ENCODE measurements at places on chromosomes 7 and 10.

- DNase-seq: no peak
Measured at GRCh38 chr7:81611040-81611439, 158.8 kb downstream of the HGF start.

GRCh38 chr7:40474790-40475680 is 340.2 kb downstream of the SUGCT start:
- DNase-seq: no peak

GRCh38 chr7:18962031-18962430 is 155.4 kb downstream of the TWIST1 start:
- no peak for DNase-seq

DNA sequence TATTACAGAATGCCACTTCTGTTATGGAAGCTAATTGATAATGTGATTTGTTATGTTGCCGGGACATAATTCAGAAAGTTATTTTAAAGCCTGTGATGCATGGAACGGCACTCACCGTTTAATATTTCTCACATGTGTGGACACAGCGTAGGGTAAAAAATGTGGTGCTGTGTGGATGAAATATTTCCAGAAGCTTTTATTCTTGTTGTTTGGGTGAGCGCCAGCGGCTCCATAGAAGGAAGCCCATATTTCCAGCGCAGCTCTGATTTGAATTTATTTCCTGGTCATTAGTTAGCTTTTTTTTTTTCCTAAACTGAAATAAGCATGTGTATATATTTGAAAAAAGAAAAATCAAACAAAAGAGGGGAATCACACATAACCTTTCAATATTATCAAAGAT is 20.2 kb upstream of the NKX6-2 start:
- DNase-seq: no peak

GRCh38 chr10:5484205-5484604 is 15.2 kb downstream of the CALML5 start:
- DNase-seq: no peak

DNA sequence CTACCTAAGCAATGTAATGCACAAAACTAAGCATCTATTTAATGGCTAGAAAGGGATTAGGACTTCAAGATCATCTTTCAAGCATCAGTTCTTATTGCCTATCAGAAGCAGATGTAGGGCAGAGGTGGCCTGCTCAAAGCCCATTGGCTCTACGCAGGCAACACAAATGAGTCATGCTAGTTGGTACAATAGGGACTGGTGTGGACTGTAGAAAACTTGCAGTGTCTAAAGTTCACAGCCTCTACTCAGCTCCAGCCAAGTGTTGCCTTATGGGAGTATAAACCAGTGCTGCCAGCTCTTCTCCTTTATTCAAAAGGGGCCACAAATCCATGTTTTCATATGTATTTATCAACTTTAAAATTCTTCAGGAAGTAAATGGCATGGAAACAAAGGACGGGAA is 31.7 kb downstream of the ASAH2 start:
- DNase-seq: no peak

DNA sequence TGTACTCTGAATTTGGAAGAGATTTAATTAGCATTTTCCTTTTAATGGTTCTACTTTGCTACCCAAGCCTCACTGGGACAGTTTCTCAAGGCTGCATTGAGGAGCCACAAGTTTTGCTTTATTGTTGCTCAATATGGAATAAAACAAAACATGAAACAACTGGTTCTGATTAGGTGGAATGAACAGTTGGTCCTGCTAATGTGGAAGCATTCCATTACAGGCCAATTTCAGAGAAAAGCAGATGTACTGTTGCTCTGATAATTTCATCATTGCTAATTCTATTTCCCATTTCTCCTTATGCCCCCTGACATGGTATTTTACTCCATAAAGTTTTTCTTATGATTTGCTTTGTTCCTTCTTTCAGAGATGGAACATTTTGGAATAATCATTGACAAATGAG is 66.0 kb upstream of the PAPSS2 start:
- no peak for DNase-seq

DNA sequence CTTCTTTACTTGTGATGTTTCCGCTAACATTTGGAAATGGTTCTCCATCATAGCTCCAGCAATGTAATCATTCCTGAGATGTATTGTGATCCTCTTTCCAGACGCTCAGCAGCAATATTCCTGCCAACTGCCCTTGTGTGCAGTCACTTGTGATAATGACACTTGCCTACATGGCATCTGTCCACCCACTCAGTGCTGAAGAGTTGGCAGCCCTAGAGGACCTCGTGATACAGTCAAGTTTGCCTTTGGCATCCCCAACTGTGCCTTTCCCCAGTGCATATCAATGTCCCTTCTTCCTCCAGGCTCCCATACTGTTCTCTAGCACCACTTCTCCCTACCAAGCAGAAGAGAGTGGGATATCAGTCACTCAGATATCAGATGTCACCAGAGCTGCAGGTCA is 64.9 kb downstream of the MYOF start:
- no peak for DNase-seq

DNA sequence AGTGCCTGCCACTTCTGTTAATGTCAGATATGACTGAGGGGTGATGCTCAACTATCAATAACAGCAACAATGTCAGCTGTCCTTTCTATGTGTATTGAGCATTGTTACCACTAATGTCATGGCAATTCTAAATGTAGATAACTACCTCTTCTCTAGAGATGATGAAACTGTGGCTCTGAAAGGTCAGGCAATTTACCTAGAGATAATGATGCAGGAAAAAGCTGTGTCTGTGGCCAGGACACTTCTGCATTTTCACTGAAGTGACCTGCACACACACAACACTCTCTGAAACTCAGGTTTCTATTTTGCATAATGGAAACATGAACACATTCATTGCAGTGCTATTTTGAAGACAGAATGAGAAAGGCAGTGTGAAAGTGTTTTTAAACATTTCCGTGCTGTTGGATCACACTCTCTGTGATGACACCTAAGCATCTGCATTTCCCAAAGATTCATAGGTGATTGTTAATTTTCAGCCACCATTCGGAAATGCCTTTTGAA is 148.2 kb downstream of the KCND2 start:
- no peak for DNase-seq

GRCh38 chr7:157904866-157905570 is 568.2 kb downstream of the DNAJB6 start:
- no peak for DNase-seq

DNA sequence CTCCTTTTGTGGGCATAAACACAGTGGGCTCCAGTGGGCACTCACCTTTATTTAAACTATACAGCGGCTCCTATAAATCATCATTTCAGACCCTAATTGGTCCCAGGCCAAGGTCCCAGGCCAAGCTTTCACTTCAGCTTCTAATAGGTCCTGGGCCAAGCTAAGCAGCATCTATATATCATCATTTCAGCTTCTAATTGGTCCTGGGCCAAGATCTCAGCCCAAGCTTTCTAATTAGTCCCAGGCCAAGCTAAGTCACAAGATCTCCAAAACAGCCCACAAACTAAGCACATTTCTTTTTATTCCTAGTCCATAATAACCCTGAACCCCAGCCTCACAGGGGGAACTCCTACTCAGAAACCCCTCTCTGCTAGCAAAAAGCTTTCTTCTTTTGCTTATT is 47.1 kb downstream of the ZNF680 start:
- DNase-seq: no peak

DNA sequence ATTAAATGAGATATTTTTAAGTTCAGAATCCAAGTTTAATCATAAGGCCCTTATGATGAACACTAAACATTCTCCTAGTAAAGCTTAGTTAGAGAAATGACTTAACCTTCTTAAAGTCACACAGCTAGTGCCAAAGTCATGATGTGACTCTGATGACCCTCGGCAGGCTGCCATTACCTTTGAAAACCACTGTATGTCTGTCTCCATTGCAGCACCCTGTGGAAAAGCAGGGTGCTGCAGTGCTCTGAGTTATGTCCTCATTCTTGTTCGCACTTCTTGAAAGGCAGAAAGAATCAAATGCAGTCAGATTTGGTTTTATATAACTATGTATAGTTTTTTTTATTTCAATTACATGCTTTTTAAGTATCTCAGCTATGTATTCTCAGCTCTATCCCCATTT is 105.0 kb downstream of the PHTF2 start:
- no peak for DNase-seq

- DNase-seq: no peak
Measured at GRCh38 chr10:74418285-74418872, 267.4 kb downstream of the ADK start.

DNA sequence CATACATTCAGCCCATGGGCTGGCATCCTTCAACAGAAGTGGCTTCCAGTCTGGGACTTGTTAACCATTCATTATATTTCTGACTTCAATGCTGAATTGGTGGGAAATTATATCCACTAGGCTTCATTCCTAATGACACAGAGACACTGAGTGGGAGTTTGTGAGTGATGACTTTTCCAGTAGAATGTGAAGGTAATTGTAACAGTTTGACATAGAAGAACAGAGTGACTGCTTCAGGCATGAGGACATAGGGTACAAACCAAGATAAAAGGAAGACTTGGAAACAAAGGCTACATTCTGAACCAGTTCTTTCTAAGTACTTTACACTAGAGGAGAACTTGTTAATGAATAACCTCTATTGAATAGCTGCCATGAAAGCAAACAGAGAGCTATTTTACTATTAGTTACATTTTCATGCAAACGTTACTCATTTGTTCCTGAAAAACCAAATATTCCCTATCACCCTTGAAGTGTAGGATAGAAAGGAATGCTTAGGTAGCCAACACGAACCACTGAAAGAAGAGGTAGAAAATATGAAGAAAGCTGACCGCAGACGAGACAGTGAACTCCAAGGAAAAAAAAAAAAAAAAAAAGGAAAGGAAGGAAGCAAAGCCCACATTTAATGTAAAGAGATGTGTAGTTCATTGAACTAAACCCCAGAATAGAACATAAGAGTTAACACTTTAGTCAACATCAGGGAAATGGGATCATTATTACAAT is 237.0 kb upstream of the SEMA3C start:
- no peak for DNase-seq

DNA sequence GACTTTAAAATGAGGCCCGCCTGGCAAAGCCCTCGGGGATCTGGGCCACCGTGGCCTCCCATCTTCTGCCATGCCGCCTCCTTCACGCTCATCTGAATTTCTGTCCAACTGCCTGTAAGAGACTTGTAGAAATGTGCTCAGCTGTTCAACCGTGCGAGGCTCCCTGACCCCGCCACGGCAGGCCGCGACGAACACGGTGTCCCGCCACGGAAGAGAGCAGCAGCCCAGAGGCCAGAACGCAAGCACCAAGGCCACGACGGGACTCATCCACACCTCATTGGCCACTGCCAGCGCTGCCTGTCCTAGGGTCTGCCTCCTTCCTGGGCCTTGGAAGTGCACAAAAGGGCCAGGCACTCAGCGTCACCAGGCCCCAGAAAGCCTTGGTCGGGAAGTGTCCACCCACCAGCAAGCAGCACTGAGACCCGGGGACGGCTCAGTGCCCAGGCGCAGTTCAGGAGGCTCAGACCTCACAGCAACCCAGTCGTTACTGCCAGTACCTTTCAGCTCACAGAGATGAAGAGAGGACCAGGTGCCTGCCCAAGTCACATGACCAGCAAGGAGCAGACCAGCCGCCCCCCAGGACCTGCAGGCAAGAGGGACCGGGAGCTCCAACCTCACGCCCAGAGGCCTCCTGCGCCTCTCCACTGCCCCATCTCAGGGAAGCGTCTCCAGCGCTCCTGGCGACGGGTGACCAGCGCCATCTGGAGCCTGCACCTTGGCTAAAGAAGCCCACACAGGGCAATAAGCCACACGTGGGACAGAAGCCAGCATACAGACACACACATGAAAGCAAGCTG is 85.9 kb downstream of the MAD1L1 start:
- DNase-seq: no peak

DNA sequence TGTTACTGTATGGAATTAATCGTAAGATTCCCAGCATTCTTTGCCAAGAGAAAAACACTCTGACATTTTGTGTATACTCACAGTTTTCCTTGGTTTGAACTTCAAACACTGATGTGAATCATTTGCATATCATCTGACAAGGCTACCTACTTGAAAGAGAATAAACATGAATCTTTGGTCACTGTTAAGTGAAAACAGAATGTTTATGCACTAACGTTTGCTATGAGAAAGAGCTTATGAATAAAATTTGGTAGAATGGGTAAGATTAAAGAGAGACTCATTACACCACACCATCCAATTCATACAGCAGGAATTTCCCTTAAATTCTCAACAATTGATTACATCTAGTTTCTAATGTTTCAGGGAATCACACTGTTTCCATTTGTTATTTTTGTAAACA is 46.6 kb downstream of the MACC1 start:
- no peak for DNase-seq

GRCh38 chr7:99331002-99331401 is 5.3 kb downstream of the ARPC1A start:
- DNase-seq: no peak

- DNase-seq: no peak
Measured at GRCh38 chr10:110672580-110672919, 28.4 kb downstream of the RBM20 start.

- DNase-seq: no peak
Measured at GRCh38 chr10:45649296-45649695, 23.3 kb downstream of the ZFAND4 start.

DNA sequence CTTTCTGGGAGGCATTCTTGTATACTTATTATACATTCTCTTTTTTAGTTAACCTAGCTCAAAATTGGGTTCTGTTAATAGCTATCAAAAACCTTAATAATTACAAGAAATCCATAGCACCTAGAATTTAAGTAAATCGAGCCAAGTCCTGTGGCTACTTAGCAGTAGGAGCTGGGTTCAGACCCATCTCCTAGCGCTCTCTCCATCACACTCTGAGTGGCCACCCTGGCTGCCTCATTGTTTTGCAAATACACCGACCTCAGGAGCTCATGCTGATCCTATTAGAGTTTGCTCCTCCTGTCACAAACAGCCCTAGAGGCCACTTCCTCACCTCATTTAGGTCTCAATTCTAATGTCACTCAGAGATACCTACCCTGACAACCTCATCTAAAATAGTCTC is 46.2 kb upstream of the OSBPL3 start:
- DNase-seq: no peak

- DNase-seq: no peak
Measured at GRCh38 chr7:94177441-94177840, 173.3 kb upstream of the BET1 start.

DNA sequence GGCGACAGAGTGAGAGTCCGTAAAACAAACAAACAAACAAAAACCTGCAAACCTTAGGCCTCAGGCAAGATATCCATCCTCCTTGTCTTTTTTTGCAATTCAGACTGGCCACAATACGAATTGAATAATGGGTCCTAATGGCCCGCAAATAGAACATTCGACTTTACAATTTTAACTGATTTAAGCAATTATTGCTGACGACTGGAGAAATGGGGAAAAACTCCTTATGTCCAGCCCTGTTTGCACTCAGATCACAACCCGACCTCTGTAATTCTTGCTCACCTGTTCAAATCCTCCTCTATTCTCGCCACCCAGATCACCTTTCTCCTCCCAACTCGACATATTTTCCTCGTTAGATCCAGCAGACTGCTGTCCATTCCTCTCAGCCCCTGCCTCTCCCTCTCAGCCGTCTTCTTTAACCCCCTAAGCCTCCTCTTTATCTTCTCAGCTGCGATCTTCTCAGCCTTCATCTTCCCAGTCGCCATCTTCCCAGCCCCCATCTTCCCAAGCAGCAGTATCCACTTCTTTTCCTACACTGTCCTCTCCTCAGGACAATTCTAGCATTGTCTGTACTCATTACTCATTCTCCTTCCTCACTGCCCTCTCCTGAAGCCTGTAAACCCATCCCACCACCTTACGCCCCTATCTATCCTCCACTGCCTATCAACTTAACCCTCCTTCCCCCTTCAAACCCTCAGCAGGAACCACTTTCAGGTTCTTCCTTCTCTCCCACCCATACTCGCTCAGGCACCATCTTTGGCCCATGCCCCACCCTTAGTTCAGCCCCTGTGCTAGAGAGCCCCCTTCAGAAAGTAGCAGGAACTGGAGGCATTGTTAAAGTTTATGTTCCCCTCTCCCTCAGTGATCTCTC is 61.8 kb downstream of the LRRC17 start:
- DNase-seq: no peak

Data from stimulated activated CD4-positive, alpha-beta T cell treated with anti-CD3 and anti-CD28 coated beads, Interleukin-4, amount 100 ng/mL, for 1 hour (primary cell).